Head of caudate nucleus (tissue), 42 donors: ENCODE measurements at places on chromosomes 16 and 17.

GRCh38 chr17:76716839-76717215, 6.1 kb upstream of the MXRA7 start:
- no peak for DNase-seq

DNA sequence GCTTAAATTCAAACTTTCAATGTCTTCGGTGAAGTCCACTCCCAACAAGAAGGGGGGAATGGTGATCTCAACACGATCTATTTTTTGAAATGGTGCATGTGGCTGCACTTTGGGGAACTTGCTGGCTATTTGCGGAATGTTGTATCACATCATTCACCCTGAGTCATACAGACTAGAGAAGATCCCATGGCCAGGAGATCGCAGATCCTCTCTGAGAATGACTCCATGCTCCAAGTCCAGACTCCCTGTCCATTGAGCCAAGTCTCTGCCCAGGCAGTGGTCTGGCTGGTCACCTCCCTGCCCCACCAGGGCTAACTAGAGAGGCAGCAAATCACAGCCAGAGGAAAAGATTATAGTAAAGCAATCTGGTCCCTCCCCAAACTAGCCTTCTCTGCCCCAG, 120.6 kb downstream of the XYLT1 start:
- no peak for DNase-seq

DNA sequence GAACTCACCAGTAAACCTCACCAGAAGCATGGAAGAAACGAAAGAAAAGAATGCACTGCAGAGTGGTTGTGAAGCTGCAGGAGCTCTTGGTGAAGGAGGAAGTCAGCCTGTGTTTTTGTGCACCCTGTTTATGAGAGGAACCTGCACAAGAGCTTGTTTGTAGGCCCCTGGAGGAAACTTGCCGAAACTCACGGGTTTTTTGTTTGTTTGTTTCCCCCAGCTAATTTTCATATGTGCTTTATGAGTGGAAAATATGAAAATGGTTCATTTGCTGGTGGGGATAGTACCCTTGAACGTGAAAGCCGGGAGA, 222.7 kb downstream of the C16orf95 start:
- DNase-seq = no peak

GRCh38 chr17:8185582-8186445, 4.2 kb downstream of the BORCS6 start:
- peak; percentile 95 for DNase-seq

- DNase-seq = no peak
Measured at GRCh38 chr16:52460639-52461178, 86.2 kb downstream of the TOX3 start.

DNA sequence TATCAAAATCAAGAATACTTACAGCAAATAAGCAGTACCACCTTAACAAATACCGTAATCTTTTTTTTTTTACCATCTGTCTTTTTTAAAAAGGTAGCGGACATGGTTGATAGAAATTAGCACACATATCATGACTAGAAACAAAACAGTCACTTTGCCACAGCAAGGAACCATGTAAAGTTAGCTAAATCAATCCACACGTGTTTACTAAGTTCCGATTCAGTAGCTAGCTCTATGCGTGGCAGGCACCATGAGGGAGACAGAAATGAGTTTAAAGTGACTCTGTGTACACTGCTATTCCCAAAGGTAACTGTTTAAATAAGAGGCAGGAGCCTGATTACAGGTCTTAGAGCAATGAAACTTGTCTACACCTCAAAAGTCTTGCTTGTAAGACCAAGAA, 108.6 kb downstream of the XYLT1 start:
- DNase-seq = no peak

GRCh38 chr17:17684906-17685774, 3.9 kb downstream of the RAI1 start:
- DNase-seq = no peak

DNA sequence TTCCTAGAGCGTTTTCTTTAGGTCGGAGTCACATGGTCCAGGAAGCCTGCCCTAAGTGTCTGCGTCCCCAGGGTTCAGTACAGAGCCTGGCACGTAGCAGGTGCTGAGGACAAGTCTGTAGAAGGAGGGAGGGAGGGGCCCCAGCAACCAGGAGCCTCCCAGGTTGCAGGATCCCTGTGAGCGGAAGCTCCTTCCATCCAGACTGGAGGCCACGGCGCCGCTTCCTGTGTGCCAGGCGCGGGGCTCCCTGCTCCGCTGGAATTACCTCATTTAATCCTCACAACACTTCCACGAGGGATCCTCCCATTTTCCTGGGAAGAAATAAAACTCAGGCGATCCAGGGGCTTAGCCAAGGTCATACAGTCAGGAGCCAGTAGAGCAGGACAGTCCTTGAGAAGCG, 22.1 kb downstream of the TRARG1 start:
- DNase-seq = no peak

- no peak for DNase-seq
Measured at GRCh38 chr17:332023-332422, 20.6 kb downstream of the RPH3AL start.

- DNase-seq = no peak
Measured at GRCh38 chr16:89646906-89647305, 10.6 kb downstream of the CHMP1A start.
